ENCODE measurements at places on chromosomes 3 and 15.

GRCh38 chr3:175598740-175599139 lies 739.6 kb downstream of the NAALADL2 start:
- H3K4me3 ChIP-seq = no peak overlapping the region
- no peak overlapping the region for H3K27ac ChIP-seq
- no peaks in the 10 kb centered on the region for H3K4me1 ChIP-seq
- no peaks in the 10 kb centered on the region for H3K36me3 ChIP-seq

- DNase-seq = no peak
- no peak overlapping the region for H3K27ac ChIP-seq
- no peak overlapping the region for H3K4me3 ChIP-seq
- no peaks in the 10 kb centered on the region for H3K36me3 ChIP-seq
- H3K27me3 ChIP-seq = no peaks in the 10 kb centered on the region
Measured at GRCh38 chr3:173191611-173192010, 50.6 kb upstream of the SPATA16 start.

- no peak for DNase-seq
- H3K4me1 ChIP-seq = peaks cover 13% of the 10 kb centered on the region
- H3K27me3 ChIP-seq = peaks cover 39% of the 10 kb centered on the region
- peak overlapping the region; percentile 90 for H3K4me3 ChIP-seq
- peak overlapping the region; percentile 81 for H3K27ac ChIP-seq
- H3K36me3 ChIP-seq = peaks cover 13% of the 10 kb centered on the region
Measured at GRCh38 chr3:142723665-142723967, 218 bp upstream of the TRPC1 start.

- peaks cover 3% of the 10 kb centered on the region for H3K36me3 ChIP-seq
- no peak overlapping the region for H3K4me3 ChIP-seq
- no peaks in the 10 kb centered on the region for H3K27me3 ChIP-seq
- DNase-seq = no peak
- no peak overlapping the region for H3K27ac ChIP-seq
- H3K4me1 ChIP-seq = no peaks in the 10 kb centered on the region
Measured at GRCh38 chr3:113288881-113289280, 77.5 kb downstream of the BOC start.

DNA sequence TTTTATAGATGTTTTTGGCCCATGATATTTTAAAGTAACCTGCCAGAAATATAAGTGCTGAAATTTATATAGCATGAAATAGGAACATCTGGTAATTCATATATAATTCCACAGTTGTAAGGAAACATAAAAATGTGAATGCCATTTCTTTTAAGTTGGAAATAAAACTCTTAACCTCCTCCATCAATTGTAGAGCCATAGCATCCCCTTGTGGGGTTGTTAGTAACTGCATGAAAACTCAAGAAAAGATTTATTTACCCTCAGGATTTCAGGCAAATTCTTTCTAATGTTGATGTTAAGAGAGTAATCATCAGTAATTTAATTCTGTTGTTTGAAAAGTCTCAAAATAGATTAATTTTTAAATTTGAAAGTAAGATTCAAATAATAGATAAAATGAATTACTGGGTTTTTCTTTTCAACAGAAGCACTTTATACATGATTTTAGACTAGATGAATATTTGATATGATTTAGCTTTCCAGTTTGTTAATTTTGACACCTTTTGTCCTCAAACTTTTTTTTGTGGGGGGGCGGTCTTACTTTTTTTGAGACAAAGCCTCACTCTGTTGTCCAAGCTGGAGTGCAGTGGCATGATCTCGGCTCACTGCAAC lies 74.7 kb downstream of the RASA2 start:
- no peak overlapping the region for H3K4me3 ChIP-seq
- H3K4me1 ChIP-seq = peaks cover 13% of the 10 kb centered on the region
- no peak overlapping the region for H3K27ac ChIP-seq
- H3K36me3 ChIP-seq = peaks cover 36% of the 10 kb centered on the region
- H3K27me3 ChIP-seq = no peaks in the 10 kb centered on the region

DNA sequence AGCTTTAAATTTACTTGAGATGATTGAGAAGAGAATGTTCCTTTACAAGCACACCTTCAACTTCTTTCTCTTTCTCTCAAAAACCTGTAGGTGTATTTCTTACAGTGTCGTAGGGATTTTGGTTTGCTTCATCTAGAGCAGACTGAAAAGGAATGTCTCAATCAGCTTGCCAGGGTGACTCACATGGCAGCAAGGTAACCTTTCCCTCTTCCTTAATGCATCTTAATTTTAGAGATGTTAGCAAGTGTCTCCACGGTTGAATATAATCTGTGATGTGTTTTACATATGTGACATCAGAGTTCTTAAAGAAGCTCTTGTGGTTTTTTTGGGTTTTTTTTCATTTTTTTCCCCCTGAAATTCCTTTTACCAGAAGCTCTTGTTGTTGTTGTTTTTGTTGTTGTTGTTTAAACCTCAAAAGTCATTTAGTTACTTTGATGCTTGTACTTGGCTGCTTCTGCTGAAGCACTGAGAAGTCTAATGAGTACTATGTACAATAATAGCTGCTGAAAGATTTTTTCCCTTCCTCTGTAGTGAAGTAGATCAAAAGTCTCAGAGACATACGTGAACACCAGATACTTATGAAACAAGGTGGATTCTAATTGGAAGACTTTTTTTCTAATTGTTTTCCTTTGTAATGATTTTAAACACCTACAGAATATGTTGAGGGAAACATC lies 83.1 kb downstream of the RETNLB start:
- DNase-seq = no peak
- peaks cover 6% of the 10 kb centered on the region for H3K36me3 ChIP-seq
- no peak overlapping the region for H3K27ac ChIP-seq
- no peaks in the 10 kb centered on the region for H3K27me3 ChIP-seq
- no peak overlapping the region for H3K4me3 ChIP-seq
- no peaks in the 10 kb centered on the region for H3K4me1 ChIP-seq

GRCh38 chr3:11591391-11592282 lies 52.1 kb downstream of the VGLL4 start:
- H3K4me3 ChIP-seq = no peak overlapping the region
- H3K36me3 ChIP-seq = peaks cover 13% of the 10 kb centered on the region
- peaks cover 54% of the 10 kb centered on the region for H3K4me1 ChIP-seq
- no peak for DNase-seq

DNA sequence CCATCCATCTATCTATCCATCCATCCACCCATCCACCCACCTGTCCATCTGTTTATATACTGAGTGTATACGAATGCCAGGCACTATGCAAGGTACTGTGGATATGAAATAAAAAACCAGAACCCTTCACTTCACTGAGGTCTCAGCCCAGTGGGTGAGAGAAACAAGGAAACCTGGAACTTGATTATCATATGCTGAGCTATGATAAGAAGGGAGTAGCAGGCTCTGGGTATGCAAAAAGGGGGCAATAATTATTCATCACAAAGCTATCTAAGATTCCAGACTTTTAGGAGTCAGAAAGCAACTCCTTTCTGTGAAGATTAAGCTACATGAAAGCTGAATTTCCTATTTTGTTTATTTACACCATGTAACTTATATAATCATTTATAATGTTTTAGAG lies 327.7 kb upstream of the IL12A start:
- no peak overlapping the region for H3K4me3 ChIP-seq
- no peak for DNase-seq
- H3K4me1 ChIP-seq = no peaks in the 10 kb centered on the region
- H3K27me3 ChIP-seq = no peaks in the 10 kb centered on the region
- no peaks in the 10 kb centered on the region for H3K36me3 ChIP-seq
- H3K27ac ChIP-seq = no peak overlapping the region

- H3K4me1 ChIP-seq = no peaks in the 10 kb centered on the region
- no peak for DNase-seq
- H3K4me3 ChIP-seq = no peak overlapping the region
- no peak overlapping the region for H3K27ac ChIP-seq
- H3K27me3 ChIP-seq = peaks cover 9% of the 10 kb centered on the region
Measured at GRCh38 chr3:109178708-109179107, 42.2 kb downstream of the C3orf85 start.

- H3K4me1 ChIP-seq = no peaks in the 10 kb centered on the region
- H3K4me3 ChIP-seq = no peak overlapping the region
- no peak overlapping the region for H3K27ac ChIP-seq
- no peaks in the 10 kb centered on the region for H3K36me3 ChIP-seq
- peaks cover 11% of the 10 kb centered on the region for H3K27me3 ChIP-seq
Measured at GRCh38 chr3:40079203-40079846, 230.2 kb upstream of the EIF1B start.

- H3K4me1 ChIP-seq = peaks cover 37% of the 10 kb centered on the region
- DNase-seq = no peak
- H3K36me3 ChIP-seq = peaks cover 10% of the 10 kb centered on the region
- H3K27me3 ChIP-seq = no peaks in the 10 kb centered on the region
- H3K27ac ChIP-seq = no peak overlapping the region
Measured at GRCh38 chr3:15458212-15458780, 30.9 kb downstream of the EAF1 start.

DNA sequence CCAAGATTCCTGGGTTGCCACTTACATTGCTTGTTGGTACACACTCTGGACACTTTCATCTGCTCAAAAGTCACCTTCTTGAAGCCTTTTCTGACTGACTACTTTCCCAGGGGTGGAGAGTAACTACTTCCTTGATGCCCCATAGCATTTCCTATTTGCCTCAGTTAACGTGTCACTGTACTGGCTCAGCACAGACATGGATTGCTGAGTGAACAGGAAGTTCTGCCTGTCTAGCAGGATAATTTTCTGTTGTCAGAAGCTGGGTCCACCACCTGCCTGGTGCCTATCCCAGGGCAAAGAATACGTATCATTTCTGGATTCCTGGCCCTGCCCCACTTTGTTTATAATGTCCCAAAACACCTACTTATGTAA lies 15.3 kb upstream of the ABHD17C start:
- H3K4me1 ChIP-seq = peaks cover 5% of the 10 kb centered on the region
- H3K36me3 ChIP-seq = no peaks in the 10 kb centered on the region
- peaks cover 78% of the 10 kb centered on the region for H3K27me3 ChIP-seq
- H3K27ac ChIP-seq = no peak overlapping the region

GRCh38 chr15:65259367-65259797 lies 27.3 kb downstream of the PARP16 start:
- H3K36me3 ChIP-seq = peaks cover 47% of the 10 kb centered on the region
- H3K4me1 ChIP-seq = no peaks in the 10 kb centered on the region
- H3K4me3 ChIP-seq = no peak overlapping the region
- H3K27ac ChIP-seq = no peak overlapping the region
- no peak for DNase-seq
- H3K27me3 ChIP-seq = no peaks in the 10 kb centered on the region

DNA sequence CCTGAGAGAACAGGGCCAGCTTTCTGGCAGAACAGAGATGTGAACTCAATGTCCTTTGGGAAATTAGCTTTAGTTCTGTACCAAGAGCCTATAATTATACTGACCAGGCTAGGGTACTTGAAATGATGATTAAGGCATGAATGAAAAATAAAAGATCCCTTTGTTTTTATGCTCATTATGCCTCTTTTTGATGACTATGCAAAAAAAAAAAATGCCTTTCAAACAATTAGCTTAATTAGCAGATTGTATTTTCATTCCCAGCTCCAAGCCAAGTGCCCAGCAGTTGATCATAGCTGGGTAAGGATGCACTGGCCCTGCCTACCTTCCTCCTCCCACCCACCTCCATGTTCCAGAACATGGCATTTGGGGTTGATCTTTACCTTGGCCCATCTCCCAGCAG lies 56.8 kb downstream of the LYZL4 start:
- H3K4me3 ChIP-seq = no peak overlapping the region
- H3K27me3 ChIP-seq = peaks cover 13% of the 10 kb centered on the region
- DNase-seq = no peak
- no peaks in the 10 kb centered on the region for H3K36me3 ChIP-seq
- no peaks in the 10 kb centered on the region for H3K4me1 ChIP-seq

DNA sequence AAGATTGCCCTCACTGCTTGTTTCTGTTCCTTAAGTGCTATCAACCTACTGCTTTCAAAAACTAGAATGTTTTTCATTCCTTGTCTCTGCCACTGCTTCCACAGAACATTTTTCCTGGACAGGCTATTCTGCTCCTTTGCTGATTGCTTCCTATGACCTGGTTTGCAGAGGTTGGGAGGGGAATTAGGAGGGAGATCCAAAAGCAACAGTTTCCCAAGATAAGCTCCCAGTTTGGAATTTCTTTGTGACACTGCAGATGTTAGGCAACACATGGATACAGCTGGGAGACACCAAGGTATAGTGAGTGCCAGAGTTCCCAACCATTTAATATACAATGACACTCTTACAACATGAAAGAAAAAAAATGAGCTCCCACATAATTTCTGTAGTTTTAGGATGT lies 1036.5 kb downstream of the ROBO2 start:
- H3K27ac ChIP-seq = no peak overlapping the region
- H3K36me3 ChIP-seq = no peaks in the 10 kb centered on the region
- no peaks in the 10 kb centered on the region for H3K27me3 ChIP-seq
- DNase-seq = no peak
- H3K4me3 ChIP-seq = no peak overlapping the region
- no peaks in the 10 kb centered on the region for H3K4me1 ChIP-seq

DNA sequence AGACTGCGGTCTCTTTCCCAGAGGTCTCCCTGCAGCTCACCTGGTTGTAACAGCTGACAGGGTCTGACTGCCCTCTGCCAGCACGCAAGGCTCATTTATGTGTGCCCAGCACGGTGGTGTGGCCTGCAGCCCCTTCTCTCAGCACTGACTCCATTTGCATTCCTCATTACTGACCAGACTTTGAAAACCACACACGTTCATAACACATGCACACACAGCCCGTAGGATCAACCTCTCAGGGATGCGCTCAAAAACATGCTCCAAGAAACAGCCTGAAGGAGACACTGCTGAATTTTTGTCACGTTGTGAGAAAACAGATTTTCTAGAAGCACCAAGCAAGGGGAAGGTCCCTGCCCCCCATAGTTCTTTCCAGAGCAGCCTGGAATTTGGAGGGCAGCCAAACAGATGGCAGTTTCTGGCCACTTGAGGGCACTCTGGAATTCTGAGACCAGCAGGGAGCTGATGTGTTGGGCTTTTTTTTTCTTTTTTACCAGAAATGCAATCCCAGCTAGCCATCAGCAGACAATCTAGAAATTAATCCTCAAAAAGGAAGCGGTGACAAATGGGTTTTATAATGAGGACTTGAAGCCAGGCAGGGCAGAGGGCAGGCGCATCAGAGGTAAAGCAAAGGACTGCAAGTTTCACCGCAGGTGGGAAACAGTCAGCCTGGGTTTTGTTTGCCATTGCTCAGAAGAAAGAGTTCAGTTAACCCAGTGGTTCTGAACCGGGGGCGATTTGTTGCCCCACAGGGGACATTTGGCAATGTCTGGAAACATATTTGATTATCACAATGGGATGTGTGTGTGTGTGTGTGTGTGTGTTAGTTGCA lies 170.5 kb upstream of the PROK2 start:
- no peaks in the 10 kb centered on the region for H3K36me3 ChIP-seq
- H3K4me1 ChIP-seq = no peaks in the 10 kb centered on the region
- no peak overlapping the region for H3K27ac ChIP-seq

- no peak overlapping the region for H3K27ac ChIP-seq
- H3K36me3 ChIP-seq = peaks cover 18% of the 10 kb centered on the region
- peaks cover 25% of the 10 kb centered on the region for H3K4me1 ChIP-seq
- H3K27me3 ChIP-seq = peaks cover 93% of the 10 kb centered on the region
- peak overlapping the region; percentile 59 for H3K4me3 ChIP-seq
Measured at GRCh38 chr15:89361451-89362202, 27.0 kb upstream of the POLG start.

- peaks cover 7% of the 10 kb centered on the region for H3K36me3 ChIP-seq
- peaks cover 23% of the 10 kb centered on the region for H3K4me1 ChIP-seq
- peak within 1 kb of the TSS; percentile 99 for H3K27ac ChIP-seq
- no peak for DNase-seq
- no peaks in the 10 kb centered on the region for H3K27me3 ChIP-seq
- peak within 1 kb of the TSS; percentile 97 for H3K4me3 ChIP-seq
Measured at GRCh38 chr3:108822123-108822897, at the start of gene TRAT1. Gene TRAT1 (plus strand): TSS chr3:108822786. CDS start chr3:108822928, 142 bp downstream.

GRCh38 chr15:100528833-100529428 lies at the start of gene CERS3:
Gene CERS3 (minus strand): TSS chr15:100528950. CDS start chr15:100501849, 27,101 bp downstream.
- H3K27ac ChIP-seq = no peak within 1 kb of the TSS
- H3K36me3 ChIP-seq = no peaks in the 10 kb centered on the region
- no peak within 1 kb of the TSS for H3K4me3 ChIP-seq
- H3K27me3 ChIP-seq = peaks cover 42% of the 10 kb centered on the region

All from effector memory CD8-positive, alpha-beta T cell (primary cell).